Femur (tissue), 1 donor: ENCODE measurements at places on chromosomes 2 and 18.
A peak's percentile ranks its signal among the peaks of the same experiment; 100 is the strongest.

DNA sequence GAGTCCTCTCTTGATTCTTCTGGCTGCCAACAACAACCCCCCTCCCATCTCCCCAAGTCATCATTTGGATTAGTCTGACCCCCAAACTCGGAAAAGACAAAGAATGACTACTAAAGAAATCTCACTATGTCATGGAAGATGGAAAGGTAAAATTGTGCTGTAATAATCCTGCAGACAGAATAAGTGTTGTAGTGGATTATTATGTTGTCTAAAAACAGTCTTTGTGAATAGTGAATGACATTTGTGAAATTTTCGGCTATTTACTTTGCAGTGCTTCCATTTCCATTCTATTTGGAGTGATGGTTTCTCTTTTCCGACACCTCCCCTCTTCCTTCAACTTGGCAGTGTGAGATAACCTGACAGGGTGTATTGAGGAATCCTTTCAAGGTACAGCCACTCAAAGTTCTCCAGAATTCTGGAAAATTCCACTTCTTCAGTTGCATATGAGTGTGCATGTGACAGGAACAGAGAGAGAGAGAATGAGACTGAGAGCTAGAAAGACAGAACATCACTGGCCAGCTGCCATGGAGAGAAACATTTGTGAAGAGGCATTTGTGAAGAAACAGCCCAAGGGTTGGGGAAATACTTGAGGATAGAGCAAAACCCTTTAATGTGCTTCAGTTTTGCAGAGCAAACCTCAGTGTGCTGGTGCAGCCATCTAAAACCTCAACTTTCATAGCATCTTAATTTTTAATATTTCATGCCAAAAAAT, 141.9 kb upstream of the DLX2 start:
- DNase-seq: no peak

DNA sequence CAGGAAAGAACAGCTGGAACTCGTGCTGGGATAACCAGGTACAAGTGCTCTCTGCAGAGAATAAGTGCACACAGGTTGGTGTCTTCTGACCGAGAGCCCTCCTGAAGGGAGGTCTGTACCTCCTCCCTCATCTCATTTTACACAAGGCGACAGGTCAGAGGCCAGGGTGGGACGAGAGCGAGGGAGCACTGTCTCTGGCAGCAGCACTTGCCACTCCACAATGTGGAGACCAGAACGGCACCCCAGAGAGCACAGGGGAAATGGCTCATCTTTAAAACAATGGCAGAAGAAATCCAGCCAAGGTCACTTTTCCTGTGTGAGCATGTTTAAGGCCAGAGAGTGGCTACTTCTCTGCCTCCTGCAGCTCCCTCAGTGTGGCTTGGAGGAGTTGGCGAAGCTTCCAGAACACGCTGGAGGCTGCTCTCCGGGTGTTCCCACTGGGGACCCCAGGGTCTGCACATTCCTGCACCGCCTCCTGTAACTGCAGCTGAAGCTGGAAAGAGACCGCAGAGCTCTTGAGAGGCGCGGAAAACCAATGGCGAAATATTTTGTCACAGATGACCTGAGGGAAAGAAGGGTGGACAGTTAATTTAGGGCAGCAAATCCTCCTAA, 20.8 kb downstream of the DIPK1C start:
- DNase-seq: no peak

DNA sequence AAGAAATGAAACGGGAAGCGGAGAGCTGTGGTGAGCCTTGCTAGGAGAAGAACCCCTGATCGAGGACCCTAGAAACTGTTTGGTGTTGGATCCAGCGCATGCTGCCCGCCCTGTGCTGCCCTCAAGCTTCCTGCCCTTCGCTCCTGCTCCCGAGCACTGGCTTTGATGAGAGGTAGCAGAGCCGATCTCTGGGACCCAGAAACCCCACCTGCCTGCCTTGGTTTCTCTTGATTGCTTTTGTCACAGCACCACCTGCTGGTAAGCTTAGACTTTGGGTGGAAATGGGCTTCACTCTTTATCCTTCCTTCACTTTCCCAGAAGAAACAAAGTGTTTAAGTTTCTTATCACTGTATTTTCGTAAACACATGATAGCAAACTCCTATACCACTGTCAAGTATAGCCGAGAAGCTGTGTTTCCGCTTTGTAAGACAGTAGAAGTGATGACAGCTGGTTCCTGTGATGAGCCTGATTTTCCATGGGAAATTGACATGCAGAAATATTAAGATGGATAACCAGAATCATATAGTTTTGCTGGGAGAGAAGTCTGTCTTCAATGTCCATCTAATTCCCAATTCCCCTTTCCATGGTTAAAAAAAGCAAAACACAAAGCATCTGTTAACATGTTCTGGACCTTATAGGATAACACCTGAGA, 267.4 kb downstream of the PHLPP1 start:
- peak; percentile 70 for DNase-seq

- DNase-seq: no peak
Measured at GRCh38 chr2:177064422-177064821, 148.2 kb upstream of the HNRNPA3 start.

DNA sequence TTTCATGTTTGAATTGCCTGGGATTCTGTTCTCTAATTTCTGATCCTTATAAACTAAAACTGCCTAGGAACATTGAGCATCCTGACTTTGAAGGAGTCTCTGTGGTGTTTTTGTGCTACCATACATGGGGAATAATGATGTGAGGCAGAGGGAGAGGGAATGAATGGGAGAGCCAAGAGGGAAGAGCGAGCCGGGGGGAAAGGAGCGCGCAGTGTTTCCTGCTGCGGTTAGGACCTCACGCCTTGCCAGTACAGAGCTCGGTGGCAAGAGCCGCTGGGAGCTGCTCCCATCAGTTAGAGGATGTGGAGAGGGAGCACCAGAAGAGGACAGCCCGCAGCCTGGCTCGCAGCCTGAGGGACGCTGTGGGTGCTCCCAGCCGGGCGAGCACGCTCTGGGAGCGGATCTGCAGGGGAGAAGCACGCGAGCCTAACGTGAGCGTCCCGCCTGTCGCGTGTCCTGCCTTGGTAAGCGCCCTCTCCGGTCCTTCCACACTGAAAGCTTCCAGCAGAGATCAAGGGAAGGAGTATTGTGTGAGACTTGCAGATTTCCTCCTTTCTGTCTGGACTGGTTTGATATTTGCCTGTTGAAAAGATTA, 114.7 kb downstream of the FAM210A start:
- DNase-seq: peak; percentile 78

DNA sequence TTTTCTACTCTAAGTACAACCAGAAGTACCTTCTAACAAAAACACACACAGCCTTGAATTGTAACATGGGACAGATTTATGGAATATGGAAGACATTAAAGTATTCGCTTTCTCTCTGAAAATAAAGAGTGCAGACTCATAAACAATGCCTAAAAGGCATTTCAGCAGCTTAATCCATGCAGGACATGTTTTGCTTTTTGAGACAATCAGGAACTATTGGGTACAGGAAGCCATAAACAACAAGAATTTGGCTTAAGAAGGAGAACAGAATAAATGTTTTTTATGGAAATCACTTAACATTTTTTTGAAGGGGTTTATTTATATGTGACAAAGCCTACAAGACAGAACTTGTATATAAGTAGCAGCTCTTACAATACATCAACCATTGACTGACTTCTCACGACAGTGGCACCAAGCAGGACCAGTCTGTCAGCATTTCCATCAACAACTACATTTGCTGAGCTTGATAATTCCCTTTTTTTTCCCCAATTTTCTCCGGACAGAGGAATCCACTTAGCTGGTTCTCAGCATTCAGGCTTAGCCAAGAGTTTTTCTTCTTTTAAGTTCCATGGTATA, 140.1 kb downstream of the EXOC6B start:
- DNase-seq: no peak

DNA sequence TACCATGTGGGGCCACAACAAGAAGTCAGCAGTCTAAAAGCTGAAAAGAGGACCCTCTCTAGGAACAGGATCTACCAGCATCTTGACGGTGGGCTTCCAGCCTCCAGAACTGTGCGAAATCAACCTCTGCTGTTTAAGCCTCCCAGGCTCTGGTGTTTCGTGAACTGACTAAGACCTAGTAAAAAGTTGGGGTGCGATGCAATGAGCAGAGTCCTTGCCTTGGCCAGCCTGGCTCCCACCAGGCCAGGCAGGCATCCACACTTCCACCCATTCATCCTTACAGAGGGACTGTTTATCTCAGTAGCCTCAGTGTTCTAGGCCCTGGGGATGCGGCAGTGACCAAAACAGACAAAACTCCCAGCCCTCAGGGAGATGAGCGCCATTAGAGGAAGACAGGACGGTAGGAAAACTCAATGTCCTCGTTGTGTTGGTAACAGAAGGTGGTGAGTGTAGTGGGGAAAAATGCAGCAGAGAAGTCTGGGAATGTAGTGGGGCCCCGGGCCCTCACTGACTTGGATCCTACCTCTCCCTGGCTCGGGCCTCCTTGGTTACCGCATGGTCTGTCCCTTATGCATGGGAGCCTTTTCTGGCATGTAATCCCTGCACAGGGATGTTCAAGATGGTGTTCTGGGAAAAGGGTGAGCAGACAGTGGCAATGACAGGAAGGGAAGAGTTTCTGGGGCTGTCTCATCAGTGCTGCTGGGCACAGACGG, 271.8 kb upstream of the HS6ST1 start:
- DNase-seq: no peak

DNA sequence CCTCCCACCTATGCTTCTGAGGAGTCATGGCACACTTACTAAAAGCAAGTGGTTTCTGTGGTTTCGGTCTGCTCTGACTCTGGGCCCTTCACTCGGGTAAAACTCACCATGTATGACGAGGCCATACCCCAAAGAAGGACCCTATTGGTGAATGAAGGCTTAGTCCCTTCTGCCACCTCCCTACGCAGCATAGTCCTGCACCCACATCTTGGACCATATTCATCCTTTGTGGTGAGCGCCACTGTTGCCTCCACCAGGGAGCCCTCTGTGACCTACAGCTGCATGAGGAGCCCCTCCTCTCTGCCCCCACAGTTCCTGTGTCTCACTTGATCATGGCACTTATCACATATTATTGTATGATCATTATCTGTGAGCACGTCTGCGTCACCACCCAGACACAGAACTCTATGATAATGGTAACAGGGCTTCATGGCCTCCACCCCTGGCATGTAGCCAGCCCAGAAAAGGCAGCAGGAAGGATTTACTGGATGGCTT, 113.3 kb downstream of the TFCP2L1 start:
- no peak for DNase-seq

DNA sequence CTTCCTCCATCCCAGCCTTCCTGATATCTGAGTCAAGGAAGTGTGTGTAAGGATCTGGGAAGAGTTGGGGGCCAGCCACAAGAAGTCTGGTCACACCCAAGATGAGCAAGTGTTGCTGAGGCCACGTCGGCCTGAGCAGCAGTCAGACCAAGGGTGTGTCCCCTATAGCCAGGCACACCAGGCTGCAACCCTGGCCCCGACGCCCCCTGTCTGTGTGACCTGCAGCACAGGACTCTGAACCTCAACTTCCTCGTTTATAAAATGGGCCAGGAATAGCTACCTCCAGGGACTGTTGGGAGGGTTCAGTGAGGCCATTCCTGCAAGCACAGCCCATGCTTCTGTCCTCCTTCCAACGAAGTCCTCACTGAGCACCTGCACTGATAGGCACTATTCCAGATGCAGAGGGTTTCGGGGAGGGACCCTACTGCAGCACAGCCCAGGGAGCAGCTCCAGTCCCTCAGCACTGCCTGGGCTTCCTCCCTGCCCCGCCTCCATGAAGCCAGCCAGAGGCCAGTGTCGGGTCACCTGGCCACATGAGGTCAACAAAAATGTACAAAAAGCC, 13.3 kb downstream of the LIMS2 start:
- peak; percentile 16 for DNase-seq

DNA sequence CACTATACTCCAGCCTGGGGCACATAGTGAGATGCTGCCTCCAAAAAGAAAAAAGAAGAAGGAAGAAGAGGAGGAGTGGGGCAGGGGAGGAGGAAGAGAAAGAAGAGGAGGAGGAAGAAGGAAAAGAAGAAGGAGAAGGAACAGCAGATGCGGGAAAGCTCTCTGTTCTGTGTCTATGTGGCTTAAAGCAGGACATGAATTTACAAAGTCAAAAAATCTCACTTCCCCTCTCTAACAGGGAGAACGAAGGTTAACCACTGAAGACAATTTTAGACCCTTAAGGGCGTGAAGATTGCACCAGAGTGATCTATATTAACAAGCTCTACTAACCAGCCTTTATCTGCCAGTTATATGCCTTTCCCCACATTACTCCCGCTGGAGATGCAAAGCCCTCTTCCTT, 258.9 kb downstream of the METTL4 start:
- DNase-seq: no peak

- no peak for DNase-seq
Measured at GRCh38 chr2:62338111-62338510, 142.2 kb downstream of the B3GNT2 start.

GRCh38 chr2:235827585-235827992, 333.7 kb downstream of the AGAP1 start:
- DNase-seq: no peak

GRCh38 chr18:56873441-56874140, 222.4 kb downstream of the WDR7 start:
- DNase-seq: peak; percentile 25
